ENCODE measurements at places on chromosomes 3 and 15. TPM values are rescaled to one million over a fixed set of nuclear protein-coding genes. Genes with fewer than 3 reads are reported as not detected.

TMEM212 gene
- total RNA-seq, result not detected

- peak; percentile 74 for DNase-seq
Observed at GRCh38 chr3:9500108-9501050, 53.2 kb downstream of the LHFPL4 start.

GRCh38 chr15:90047956-90048575 lies 46.9 kb downstream of the ZNF710 start:
- DNase-seq, result no peak

DNA sequence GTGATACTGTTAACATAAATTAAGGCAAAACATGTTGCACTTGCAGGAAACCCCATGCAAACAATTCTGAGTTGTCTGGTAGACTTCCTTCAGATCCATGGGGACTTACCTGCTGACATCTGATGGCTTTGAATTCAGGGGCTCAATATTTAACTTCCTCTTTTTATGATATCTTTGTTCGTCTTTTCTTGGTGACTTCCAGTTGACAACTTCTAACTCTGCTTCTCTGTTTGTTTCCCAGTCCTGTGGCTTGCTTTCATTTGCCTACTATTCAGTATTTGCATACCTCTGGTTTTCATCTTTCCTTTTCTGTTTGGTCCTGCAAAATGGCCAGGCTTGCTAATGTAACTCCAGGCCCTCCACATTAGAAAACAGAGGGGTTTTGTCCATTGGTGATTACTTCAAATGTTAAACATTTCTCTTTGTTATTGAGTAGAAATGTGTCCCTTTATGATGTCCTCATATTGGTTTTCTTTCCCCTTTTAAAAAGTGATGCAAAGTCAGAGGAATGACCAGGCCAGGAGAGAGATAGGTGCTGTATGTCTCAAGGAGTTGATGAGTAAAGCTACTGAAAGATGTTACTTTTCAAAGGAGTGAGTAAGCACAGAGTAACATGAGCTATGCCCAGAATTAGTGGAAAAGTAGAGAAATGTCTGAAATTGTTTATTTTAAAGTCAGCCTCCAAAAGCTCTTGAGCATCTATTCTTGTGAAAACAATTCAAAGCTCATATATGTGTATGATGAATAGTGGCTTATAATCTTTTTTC lies 335.9 kb downstream of the LPP start:
- no peak for DNase-seq

GRCh38 chr15:83477808-83478537 lies 30.8 kb downstream of the SH3GL3 start:
- no peak for DNase-seq

SENP5 gene
- 69.4 TPM for total RNA-seq

DNA sequence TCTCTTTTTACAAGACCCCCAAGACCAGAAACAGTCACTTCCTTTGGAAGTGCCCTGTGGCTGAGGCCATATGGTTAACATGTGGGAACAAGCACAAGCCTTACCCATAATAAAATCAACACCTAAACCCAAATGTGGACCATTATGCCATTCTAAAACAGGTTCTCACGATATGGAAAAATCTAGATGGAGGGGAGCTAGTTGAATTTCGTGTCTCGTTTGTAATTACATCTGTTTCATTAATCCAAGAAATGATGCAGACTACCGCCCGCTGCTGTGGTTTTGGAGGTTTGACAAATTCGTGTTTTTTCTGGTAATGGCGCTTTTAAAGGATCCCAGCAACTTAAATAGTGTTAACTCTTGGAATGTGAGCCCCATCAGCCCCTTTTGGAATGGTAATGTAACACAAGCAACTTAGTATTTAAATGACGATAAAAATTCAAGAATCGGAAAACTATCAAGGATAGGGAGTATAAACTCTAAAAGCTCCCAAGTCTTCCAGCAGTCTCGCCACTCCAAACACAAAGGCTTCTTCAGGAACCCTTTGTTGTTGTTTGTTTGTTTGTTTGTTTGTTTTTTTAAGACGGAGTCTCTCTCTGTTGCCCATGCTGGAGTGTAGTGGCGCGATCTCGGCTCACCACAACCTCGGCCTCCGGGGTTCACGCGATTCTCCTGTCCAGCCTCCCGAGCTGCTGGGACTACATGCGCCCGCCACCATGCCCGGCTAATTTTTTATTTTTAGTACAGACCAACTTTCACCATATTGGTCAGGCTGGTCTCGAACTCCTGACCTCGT lies 1.1 kb downstream of the CNBP start:
- DNase-seq, result peak; percentile 63

GRCh38 chr15:99411234-99411633 lies 154.6 kb upstream of the MEF2A start:
- no peak for DNase-seq

- DNase-seq, result no peak
Observed at GRCh38 chr3:184525337-184526087, 36.1 kb upstream of the EPHB3 start.

DNA sequence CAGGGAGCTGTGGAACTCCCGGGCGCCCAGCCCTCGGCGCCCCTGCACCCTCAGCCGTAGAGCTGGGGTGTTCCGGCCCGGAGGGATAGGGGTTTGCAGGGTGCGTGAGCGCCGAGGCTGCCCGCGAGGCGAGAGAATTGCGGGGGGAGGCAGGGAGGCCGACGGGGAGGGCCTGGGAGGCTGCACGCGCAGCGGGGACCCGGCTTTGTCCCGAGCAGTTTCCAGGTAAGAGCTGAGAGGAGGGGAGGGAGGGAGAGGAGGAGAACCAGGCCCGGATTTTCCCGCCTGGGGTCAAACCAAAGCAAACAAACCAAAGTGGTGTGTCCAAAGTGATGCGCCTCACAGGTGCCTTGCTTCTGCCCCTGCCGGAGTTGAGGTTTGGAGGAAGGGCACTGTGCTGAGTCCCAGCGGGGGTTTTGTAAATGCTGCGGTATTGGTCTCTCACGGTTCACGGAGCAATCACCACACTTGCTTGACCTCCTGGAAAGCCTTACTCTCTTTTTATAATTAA lies 146.4 kb downstream of the TJP1 start:
- DNase-seq, result no peak

DNA sequence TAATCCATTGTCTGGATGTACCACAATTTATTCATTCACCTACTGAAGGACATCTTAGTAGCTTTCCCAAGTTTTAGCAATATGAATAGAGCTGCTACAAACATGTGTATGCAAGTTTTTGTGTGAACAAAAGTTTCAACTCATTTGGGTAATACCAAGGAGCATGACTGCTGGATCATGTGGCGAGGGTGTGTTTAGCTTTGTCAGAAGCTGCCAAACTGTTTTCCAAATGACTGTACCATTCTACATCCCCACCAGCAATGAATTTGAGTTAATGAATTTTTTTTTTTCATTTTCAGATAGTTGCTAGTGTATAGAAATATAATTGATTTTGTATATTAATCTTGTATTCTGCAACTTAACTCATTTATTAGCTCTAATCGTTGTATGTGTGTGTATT lies 20.0 kb upstream of the ELP6 start:
- DNase-seq, result no peak

DNA sequence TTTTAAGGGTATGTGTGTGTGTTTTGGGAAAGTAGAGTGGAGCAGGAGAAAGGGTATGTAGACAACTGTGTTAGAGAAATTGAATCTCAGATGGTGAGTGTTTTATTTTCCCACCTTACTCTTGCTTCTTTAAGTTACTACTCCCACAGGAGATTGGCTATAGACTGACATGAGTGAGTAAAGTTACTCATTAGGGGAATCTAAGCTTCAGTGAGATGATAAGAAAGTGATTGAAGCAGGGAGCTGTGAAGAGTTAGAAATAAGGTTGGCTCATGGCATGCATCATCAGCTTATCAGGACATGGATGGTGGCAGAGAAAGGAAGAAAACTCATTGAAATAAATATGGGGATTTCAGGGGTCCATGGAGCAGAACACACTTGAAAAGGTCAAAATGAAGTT lies 88.9 kb downstream of the MBNL1 start:
- DNase-seq, result no peak

GRCh38 chr3:45736707-45737106 lies 47.5 kb downstream of the SACM1L start:
- DNase-seq, result no peak

BCHE gene
- 1.7 TPM for total RNA-seq

DNA sequence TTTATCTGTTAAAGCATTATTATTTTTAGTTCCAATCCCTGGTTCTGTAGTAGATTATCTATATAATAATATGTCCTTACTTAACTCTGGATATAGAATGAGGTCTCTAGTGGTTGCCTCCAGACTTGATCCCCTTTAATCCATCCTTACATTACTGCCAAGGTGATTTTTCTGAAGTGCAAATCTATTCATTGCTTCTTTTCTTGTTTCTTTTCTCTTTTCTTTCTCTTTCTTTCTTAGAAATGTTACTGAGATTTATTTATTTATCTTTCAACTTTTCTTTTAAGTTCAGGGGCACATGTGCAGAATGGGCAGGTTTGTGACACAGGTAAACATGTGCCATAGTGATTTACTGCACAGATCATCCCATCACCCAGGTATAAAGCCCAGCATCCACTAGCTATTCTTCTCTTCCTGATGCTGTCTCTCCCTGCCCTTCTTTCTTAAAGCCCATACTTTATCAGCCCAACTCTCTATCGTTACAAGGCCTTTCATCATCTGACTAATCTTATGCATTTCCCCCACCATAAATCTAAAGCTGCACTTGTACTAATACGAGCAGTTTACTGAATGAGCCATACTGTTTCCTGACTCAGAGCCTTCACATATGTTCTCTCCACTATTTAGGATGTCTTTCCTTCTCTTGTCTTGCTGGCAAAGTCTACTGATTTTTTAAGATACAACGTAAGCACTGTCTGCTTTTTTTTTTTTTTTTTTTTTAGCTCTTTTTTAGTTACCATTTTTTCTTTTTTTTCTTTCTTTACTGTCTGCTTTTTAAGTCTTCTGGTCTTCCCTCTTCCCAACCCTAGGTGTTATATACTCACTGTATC lies 4.6 kb downstream of the GLCE start:
- peak; percentile 19 for DNase-seq

ALPK3 gene
- 0.11 TPM for total RNA-seq

Data from Daoy (cell line).